SK-MEL-5 (cell line): ENCODE measurements at places on chromosomes 13 and 19. TPM values are rescaled to one million over a fixed set of nuclear protein-coding genes. Genes with fewer than 3 reads are reported as not detected.

The RASL11A gene
- total RNA-seq: 0.27 and 1.7 TPM in 2 replicates

The DCLK1 gene
- total RNA-seq: 35.6 and 39.5 TPM in 2 replicates

The MTUS2 gene
- total RNA-seq: not detected in 2 replicates

The SIAH3 gene
- total RNA-seq: 1.3 TPM in 2 replicates
